NCI-H187 treated with DMSO at 0.1 percent for 48 hours (cell line): ENCODE measurements at places on chromosomes 4 and X.

- no peak for DNase-seq
Measured at GRCh38 chr4:169351872-169352271, 81.1 kb upstream of the SH3RF1 start.

GRCh38 chrX:48802905-48803200 lies 986 bp downstream of the HDAC6 start:
- DNase-seq: no peak

GRCh38 chr4:169245061-169245460 lies 25.7 kb downstream of the SH3RF1 start:
- no peak for DNase-seq

DNA sequence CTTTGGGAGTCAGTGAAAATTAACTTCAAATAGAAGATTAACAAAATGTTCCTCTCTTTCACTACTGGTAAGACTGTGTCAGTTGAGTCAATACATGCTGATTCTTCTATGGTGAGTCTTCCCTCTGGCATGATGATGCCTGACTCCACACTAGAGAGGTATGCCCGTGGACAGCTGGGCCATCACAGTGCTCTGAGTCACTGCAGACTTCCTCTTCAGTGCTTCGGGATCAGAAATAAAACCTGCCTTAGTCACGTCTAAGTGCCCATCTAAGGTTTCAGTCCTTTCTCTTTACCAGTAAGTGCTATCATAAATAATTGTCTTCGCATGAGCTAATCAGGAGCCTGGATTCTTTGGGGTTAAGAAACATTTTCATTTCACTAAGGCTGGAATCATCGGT lies 1.6 kb upstream of the ASB5 start:
- DNase-seq: no peak

DNA sequence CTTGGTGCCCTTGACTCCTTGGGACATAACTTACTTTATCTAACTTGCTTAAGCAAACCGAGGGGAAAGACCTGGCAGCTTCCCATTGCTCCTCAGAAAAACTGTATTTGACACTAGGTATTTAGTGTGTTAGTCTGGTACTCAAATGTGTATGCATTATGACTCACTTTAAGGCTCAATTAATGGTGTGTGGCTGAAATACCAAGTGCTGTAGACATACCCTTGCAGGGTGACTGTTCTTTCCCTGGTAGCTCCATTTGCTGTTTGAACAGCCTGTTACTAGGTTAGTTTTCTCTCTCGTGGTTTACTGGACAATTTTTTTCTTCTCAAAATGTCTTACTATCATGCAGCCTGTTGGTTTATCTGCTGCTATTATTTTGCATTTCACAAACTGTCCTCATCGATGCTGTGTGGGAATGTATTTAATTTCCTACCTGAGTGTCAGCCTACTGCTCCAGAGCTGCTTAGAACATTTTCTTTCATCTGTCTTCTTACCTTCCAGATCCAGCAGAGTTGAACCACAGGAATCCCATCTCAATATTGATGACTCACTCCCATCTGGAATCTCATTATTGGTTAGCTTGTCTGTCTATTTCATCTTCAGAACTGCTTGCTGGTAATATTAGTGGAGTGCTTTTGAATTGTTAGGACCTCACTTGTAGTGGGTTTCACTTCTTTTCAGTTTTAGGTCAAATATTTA lies 158.0 kb upstream of the FAT1 start:
- DNase-seq: no peak

GRCh38 chrX:118551426-118551825 lies 55.8 kb downstream of the DOCK11 start:
- no peak for DNase-seq

- DNase-seq: no peak
Measured at GRCh38 chrX:48498374-48498809, 10.4 kb upstream of the PORCN start.

- DNase-seq: no peak
Measured at GRCh38 chr4:183906739-183907651, 1.9 kb downstream of the STOX2 start.

DNA sequence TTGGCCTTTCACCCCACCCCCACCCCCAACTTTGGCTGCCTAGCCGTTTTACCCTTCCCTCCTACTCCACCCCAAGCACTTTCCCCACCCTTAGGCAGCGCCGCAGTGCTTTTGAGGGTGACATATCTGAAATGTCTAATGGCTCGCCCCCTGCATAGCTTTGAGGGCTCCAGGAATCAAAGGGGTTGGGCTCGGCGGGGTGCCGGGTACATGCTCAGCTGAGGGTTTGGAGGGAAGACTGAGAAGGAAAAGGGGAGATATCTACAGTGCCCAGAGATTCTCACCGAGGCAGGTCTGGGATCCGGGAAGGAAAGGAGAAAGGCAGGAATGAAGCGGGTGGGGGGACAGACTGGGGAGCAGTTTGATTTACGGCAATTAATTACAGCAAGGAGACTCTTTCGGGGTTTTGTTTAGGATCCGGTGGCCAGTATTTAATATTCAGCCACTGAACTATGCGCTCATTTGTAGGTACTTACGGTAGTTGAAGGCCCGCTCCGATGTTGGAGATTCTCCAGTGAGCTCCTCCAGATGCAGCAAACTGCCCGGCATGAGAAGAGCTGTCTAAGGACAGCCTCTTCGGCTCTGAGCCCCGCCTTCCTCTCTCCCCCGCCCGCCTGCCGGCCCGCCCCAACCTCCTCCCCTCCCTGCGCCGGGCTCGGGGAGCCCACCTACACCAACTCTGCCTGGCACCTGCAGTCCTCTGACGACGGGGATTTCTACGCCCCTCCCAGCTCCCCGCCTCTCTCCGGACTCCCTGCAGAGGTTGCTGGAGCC lies at the start of gene IGSF1:
TSS of gene IGSF1 (minus strand) at position 569 of the 774 bp plus-strand sequence. CDS start 2,632 bp downstream, outside the sequence.
- DNase-seq: no peak

GRCh38 chr4:108917255-108917654 lies 154.4 kb upstream of the ETNPPL start:
- no peak for DNase-seq

DNA sequence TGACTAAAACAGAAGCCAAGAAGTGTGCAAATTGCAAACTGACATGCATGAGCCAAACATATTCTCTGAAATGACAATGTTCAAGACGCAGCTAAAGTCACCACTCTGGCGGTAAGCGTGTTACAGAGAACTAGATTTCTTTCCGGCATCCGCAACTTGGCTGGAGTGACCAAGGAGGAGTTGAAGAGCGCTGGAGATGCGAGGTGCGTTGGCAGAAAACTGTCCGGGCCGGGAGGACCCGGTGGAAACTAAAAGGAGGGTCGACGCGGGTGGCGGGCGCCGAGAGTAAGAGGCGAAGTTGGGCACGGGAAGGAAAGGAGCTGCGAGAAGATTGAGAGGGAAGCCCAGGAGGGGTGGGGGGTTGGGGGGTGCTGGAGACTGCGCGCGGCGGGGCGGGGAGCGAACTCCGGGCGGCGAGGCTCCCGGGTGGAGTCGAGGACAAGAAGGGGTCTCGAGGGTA lies 807 bp downstream of the SEL1L3 start:
- no peak for DNase-seq

GRCh38 chrX:22063284-22063683 lies 31.2 kb downstream of the PHEX start:
- no peak for DNase-seq

GRCh38 chr4:8737075-8737474 lies 134.6 kb downstream of the HMX1 start:
- DNase-seq: no peak

- no peak for DNase-seq
Measured at GRCh38 chrX:84339507-84340364, 151.7 kb upstream of the RPS6KA6 start.

GRCh38 chr4:55568905-55569504 lies 22.3 kb upstream of the CLOCK start:
- DNase-seq: no peak

- no peak for DNase-seq
Measured at GRCh38 chr4:78129383-78130108, 72.4 kb downstream of the FRAS1 start.

DNA sequence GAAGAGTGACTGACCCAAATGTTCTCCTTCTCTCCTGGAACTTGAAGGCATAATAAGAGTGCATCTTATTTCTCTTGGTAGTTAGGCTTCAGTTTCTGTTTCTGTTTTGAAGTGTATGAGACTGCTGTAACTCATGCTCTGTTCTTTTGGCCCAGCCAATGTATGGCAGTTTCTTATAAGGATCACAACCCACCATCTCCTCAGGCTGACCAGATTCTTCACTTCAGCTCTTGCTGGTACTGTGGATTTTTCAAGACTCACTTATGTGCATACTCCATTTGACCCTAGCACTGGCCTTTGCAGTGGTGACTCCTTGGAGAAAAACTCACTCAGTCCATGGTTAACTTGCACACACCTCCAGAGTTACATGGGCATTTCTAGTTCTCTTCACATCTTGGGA lies 9.6 kb upstream of the YTHDC1 start:
- no peak for DNase-seq

GRCh38 chr4:123545667-123546572 lies 149.3 kb downstream of the SPRY1 start:
- no peak for DNase-seq

- no peak for DNase-seq
Measured at GRCh38 chrX:154074199-154074598, 23.3 kb downstream of the MECP2 start.

- no peak for DNase-seq
Measured at GRCh38 chr4:153553155-153553818, 87.1 kb downstream of the TMEM131L start.

- no peak for DNase-seq
Measured at GRCh38 chr4:37381040-37381668, 136.6 kb downstream of the NWD2 start.

DNA sequence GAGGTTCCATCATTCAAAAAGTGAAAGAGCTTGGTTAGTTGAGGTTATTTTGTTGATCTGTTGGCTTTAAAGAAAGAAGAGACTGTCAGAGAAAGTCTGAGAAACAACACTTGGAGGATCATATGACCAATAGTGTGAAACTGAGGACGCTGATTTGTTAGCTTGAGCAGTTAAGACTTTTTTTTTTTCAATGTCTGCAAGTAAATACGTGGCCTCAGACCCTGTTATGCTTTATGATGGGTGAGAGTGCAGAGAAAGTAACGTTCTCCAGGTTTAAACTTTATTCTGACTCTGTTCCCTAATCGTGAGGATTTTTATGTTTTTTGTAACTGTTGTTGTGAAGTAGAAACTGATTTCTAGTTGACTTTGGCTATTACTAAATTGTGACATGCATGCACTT lies 45.9 kb downstream of the GAB1 start:
- DNase-seq: no peak

DNA sequence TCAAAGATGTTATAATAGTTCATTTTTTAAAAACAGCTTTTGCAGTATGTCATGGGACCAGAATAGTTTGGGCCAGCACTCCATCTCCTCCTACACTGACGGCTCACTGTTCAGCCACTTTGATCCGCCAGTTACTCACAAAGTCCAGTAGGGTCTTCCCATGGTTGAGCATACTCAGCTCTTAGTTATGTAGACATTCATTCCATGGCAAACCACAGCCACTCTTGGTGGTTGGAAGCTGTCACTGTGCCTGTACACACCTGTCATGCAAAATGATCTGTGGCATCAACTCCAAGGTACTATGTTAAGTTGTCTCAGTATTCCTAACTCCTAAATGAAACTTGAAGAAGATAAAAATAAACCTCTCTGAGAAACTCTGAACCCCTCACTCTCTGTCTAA lies 127.2 kb downstream of the NR3C2 start:
- no peak for DNase-seq

GRCh38 chr4:101669138-101669831 lies 121.2 kb upstream of the BANK1 start:
- no peak for DNase-seq

DNA sequence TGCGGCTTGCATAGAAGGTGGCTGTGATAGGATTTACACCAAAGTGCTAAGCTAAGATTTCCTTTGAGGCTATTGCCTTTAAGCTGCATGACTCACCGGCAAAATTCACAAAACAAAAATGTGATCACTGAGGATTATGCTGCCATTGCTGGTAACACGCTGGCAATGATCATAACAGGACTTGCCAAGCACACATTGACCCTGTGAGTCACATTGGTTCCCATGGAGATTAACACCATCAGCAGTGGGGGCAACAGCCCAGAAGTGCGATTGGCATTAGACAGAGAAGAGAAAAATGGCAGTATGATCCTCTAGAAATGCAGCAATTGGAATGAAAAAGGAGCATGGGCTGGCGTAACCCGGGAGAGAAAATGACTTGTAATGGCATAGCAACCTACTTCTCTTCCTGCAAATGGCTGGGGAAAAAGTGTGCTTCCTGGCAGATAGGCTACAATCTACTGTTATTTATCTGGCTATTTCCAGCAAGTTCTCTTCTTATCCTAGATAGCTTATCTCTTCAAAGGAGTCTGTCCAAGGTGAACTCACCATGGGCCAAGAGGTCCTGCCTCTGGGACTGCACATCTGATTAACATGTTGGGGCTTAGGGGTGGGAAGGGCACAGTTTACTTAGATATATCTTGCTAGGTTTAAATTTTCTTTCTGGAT lies 314.2 kb upstream of the IGFBP7 start:
- no peak for DNase-seq

- no peak for DNase-seq
Measured at GRCh38 chr4:180057299-180057721, 2185.9 kb upstream of the TENM3 start.

DNA sequence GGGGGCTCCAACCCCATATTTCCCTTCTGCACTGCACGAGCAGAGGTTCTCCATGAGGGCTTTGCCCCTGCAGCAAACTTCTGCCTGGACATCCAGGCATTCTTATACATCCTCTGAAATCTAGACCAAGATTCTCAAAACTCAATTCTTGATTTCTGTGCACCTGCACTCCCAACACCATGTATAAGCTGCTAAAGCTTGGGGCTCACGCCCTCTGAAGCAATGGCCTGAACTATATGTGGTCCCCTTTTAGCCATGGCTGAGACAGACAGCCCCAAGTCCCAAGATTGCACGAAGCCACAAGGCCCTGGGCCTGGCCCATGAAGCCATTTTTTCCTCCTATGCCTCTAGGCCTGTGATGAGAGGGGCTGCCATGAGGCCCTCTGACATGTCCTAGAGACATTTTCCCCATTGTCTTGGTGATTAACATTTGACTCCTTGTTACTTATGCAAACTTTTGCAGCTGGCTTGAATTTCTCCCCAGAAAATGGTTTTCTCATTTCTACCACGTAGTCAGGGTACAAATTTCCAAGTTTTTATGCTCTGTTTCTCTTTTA lies 468.0 kb upstream of the SLIT2 start:
- no peak for DNase-seq

GRCh38 chr4:42658261-42658660 lies 1.4 kb upstream of the ATP8A1 start:
- DNase-seq: no peak

DNA sequence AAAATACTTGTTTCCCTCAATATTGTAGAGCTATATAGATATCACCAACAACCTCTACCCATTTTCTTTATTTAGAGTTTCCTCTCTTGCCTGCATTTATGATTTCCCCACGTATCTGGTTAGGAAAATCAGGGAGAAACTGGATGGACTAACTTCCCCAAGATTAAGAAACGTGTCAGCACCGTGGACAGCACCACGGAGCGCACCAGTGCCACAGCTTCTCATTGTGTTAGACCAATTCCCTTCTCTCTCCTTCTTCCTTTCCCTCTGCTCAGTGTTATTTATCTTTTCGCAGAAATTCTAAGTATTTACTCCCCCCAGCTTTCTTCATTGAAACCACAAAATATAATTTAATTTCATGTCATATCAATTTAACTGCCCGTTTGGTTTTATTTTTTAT lies 568.6 kb upstream of the BOD1L1 start:
- DNase-seq: no peak
